ENCODE measurements at places on chromosomes 4 and X.

GRCh38 chrX:79366873-79367749, at the start of gene ITM2A:
TSS of gene ITM2A (minus strand) at chrX:79367334. CDS start at chrX:79367215, 119 bp downstream.
- DNase-seq = peak; percentile 23

- DNase-seq = no peak
Measured at GRCh38 chr4:165873298-165874071, 448 bp downstream of the TLL1 start.

GRCh38 chr4:123449362-123449761, 52.8 kb downstream of the SPRY1 start:
- no peak for DNase-seq

DNA sequence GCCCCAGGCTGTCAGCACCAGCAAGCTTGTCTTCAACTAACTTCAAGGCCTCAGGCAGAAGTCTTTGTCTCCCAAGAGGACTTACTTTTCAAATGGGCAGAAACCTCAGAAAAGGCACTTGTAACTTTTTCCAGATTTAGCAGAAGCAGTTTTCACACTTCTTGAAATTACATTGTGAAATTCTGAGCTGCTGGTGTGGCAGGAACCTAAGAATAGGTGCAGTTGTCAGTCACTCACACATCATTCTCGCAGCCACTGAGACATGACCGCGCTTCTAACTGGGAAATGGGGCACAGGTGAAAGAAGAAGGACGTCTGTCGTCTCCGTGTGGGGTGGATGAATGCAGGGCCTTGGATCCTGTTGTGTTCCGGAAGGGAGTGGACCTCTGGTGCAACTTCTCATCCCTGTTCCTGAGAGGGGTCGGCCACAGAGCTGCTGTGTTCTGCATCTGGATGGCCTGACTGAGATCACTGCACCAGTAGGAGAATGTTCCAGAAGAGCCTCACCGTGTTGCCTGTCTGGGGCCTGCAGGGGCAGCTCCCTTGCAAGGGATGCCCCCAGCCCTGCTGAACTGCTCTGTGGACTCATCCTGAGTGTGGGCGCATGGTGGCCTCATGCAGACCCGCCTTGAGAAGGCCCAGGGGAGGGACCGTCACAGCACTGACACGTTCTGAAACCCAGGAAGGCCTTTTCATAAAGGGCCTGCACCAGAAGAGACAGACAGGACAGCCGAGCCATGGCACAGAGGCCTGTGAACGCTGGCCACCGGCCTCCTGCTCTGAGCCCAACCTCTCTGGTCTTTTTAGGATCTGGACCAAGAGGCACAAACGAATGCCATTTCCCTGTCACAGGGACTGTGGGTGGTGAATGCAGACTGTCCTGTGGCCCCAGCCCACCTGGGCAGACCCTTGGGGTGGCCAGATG, 18.7 kb downstream of the NAT8L start:
- DNase-seq = no peak

DNA sequence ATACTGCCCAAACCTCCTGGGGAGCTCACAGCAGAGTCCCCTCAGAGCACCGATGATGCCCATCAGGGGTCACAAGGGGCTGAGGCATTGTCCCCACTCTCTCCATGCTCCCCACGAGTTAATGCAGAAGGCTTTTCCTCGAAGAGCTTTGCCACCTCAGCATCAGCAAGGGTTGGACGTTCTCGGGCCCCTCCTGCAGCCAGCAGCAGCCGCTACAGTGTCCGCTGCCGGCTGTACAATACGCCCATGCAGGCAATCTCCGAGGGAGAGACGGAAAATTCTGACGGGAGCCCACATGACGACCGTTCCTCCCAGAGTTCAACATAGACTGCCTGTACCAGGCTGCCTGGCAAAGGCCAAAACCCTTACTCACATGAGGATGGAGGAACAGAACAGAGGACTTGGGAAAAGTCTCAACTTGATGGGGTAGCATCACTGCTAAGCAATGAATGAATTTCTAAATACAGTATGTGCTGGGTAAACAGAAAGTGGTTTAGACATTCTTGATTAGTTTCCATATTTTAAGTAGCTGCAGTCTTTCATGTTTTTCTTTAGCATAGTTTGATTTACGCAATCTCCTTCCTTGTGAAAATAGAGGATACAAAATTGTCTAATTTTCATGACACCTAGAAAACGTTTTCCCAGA, 5.0 kb upstream of the SCML1 start:
- no peak for DNase-seq

DNA sequence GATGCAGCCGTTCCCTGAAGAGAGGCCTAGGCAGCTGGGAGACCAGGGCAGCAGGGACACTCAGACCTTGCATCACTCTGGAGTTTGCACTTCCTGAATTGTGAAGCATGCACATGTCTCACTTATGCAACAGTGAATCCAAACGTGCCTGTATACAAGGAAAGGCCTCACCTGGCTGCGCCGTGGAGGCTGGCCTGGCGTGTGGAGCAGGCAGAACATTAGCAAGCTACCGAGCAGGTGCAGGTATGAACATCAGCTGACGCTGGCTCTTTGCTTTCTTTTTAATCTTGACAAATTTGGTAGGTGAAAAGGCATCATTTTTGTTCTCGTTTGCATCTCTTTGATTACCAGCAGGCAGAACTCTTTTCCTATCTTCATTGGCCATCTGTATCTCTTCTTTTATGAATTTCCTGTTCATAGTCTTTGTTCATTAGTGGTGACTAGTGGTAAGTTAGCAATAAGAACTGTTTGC, 37.1 kb upstream of the IRAK1 start:
- DNase-seq = no peak

DNA sequence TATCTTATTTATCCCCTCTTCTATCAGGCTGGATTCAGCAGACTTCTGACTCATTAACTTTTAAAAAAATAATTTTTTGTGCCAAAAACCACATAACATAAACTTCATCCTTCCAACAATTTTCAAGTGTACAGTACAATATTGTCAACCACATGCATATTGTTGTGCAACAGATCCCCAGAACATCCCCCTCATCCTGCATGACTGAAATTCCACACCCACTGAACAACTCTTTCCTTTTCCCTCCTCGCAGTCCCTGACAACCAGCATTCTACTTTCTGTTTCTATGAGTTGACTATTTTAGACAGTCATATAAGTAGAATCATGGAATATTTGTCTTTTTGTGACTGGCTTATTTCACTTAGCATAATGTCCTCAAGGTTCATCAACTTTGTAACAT, 2.2 kb upstream of the MID2 start:
- DNase-seq = no peak

- no peak for DNase-seq
Measured at GRCh38 chrX:45309801-45310200, 109.1 kb upstream of the DIPK2B start.

DNA sequence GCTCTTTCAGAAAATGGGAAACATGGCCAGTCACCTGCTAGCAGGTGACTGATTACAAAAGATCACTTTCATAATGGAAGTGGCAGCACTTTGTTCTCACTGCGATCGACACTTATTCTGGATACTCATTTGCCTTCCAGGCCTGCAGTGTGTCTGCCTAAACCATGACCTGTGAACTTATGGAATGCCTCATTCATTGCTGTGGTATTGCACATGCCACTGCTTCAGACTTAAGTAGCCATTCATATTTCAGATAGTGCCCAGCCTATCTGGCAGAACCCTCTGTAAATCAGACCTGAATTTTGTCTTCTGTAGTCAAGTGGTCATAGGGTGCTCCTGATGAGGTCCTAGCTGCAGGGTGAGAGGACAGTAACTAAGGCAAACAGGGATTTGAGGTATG, 23.3 kb upstream of the MGST2 start:
- no peak for DNase-seq

DNA sequence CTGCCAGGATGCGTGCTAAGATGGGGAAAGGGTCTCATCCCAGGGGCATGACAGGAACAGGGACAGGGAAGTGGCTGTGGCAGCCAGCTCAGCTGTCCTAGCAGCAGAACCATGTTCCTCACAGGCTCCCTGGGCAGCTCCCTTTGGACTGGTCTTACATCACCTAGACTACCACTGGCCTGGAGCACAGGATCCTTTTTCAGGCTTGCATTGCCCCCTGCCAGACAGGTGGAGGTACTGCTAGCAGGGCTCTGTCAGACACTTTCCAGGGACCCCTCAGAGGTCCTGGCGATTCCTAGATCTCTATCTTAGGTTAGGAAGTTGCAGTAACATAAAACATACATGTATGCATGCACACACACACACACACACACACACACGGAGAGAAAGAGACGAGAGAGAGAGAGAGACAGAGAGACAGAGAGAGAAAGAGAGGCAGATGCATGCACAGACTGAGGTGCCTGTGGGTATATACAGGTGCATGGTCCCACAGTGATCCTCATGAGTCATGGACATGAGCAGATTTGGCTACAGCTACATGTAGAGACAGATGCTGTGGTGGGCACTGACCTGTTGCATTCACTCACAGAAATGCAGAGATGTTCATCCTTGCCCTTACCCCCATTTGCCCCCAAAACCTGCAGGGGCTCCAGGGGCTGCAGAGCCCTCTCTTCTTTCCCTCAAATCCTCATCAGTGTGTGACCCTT, 63.6 kb downstream of the STARD8 start:
- no peak for DNase-seq

GRCh38 chr4:4200624-4201023, 26.1 kb downstream of the OTOP1 start:
- DNase-seq = no peak

DNA sequence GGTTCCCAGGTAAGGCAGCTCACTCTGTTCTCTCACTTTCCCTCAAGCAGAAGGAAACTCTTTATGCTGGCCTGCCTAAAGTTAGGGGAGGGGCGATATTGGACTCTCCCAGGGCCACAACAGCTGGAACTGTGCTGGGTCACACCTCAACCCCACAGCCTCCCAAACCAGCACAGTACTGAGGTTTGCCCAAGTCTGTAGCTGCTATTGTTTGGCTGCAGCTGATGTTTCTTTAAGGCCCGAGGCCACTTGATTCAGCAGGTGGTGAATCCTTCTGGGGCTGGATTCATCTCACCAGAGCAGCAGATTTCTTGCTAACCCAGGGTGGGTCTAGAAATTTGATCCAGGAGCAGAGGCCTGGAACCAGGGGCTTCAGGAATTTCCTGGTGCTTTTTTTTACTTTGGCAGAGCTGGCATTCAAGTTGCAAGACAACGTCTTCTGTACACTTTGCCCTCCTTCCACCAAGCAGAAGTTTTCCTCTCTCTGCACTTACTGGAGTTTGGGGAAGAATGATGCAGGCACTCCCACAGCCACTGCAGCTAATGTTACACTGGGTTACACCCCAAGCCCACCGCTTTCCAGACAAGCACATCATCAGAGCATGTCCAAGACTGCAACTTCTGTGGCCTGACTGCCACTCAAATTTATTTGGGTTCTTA, 544.7 kb upstream of the NDST4 start:
- DNase-seq = no peak

DNA sequence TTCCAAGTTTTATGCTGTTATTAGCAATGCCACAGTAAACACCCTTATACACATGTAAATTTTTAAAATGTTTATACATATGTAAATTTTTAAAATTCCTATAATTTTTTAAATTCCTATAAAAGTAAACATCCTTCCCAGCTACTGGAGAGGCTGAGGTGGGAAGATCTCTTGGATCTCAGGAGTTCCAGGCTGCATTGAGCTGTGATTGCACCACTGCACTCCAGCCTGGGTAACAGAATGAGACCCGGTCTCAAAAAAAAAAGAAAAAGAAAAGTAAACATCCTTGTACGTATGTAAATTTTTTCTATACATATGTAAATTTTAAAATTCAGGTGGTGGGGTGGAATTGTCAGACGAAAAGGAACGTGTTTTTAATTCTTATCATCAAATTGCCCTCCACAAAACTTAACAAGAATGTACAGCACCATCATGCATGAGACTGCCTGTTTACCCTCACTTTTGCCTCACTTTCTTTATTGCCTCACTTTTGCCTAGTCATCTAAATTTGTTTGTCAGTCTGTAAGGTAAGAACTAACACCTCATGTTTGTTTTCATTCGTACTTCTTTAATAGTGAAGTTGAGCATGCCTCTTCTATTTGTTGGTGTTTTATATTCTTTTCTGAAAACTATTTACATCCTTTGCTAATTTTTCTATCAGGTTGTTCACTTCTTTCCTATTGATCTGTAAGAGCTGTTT, 8.0 kb downstream of the SLC7A3 start:
- no peak for DNase-seq
